Testis (tissue), 5 donors: ENCODE measurements at places on chromosomes 3 and 15. TPM values are rescaled to one million over a fixed set of nuclear protein-coding genes. Genes with fewer than 3 reads are reported as not detected.

Gene TMIE
- polyA plus RNA-seq = 1.8 TPM

Gene CFAP100
- polyA plus RNA-seq = 74.2 TPM

Gene SOX14
- polyA plus RNA-seq = not detected

Gene RHCG
- polyA plus RNA-seq = 2.0 TPM

Gene TMEM108
- 44.3 TPM for polyA plus RNA-seq

Gene NR1I2
- 0.57 TPM for polyA plus RNA-seq

Gene RYK
- 82.6 TPM for polyA plus RNA-seq

Gene FBXW12
- 0.98 TPM for polyA plus RNA-seq

Gene C3orf20
- polyA plus RNA-seq = 16.5 TPM

Gene SUSD5
- polyA plus RNA-seq = 4.9 TPM

Gene METTL6
- polyA plus RNA-seq = 42.9 TPM

Gene THRB
- polyA plus RNA-seq = 2.0 TPM

Gene MEX3B
- polyA plus RNA-seq = 55.3 TPM

Gene LRRC34
- 32.8 TPM for polyA plus RNA-seq

Gene ARGFX
- not detected for polyA plus RNA-seq

Gene EFCC1
- polyA plus RNA-seq = 2.6 TPM

Gene AGTR1
- polyA plus RNA-seq = 4.8 TPM

Gene RAB6B
- polyA plus RNA-seq = 8.6 TPM

Gene ALDH1L1
- polyA plus RNA-seq = 19.6 TPM

Gene CACNA1D
- polyA plus RNA-seq = 8.0 TPM

Gene FOXB1
- 7.4 TPM for polyA plus RNA-seq

Gene GPR156
- polyA plus RNA-seq = 7.3 TPM

Gene DNASE1L3
- polyA plus RNA-seq = 8.2 TPM

Gene ISLR2
- polyA plus RNA-seq = 26.1 TPM

Gene EOGT
- 16.6 TPM for polyA plus RNA-seq

Gene IGDCC3
- 5.8 TPM for polyA plus RNA-seq

Gene SENP2
- 146 TPM for polyA plus RNA-seq

Gene CCDC13
- polyA plus RNA-seq = 23.0 TPM

Gene CD200R1
- 1.5 TPM for polyA plus RNA-seq

Gene MON1A
- 23.9 TPM for polyA plus RNA-seq

Gene PATL2
- 0.76 TPM for polyA plus RNA-seq

Gene VILL
- polyA plus RNA-seq = 9.5 TPM

Gene ARRDC4
- 28.3 TPM for polyA plus RNA-seq

Gene CAPN3
- polyA plus RNA-seq = 53.0 TPM

Gene PLS1
- 10.8 TPM for polyA plus RNA-seq

Gene FBXL2
- polyA plus RNA-seq = 55.7 TPM

Gene RLBP1
- polyA plus RNA-seq = 1.1 TPM

Gene CAPN7
- 31.0 TPM for polyA plus RNA-seq

Gene DPPA2
- polyA plus RNA-seq = 4.9 TPM

Gene KCNAB1
- 8.9 TPM for polyA plus RNA-seq

Gene FBXL22
- polyA plus RNA-seq = 3.2 TPM

Gene CD80
- 0.42 TPM for polyA plus RNA-seq

Gene GCNT3
- polyA plus RNA-seq = 15.4 TPM

Gene RAD51
- 76.1 TPM for polyA plus RNA-seq

Gene CCR1
- polyA plus RNA-seq = 4.9 TPM

Gene TPRG1
- 15.5 TPM for polyA plus RNA-seq

Gene CLRN1
- 0.38 TPM for polyA plus RNA-seq

Gene MCF2L2
- polyA plus RNA-seq = 6.8 TPM

Gene STRC
- 10.6 TPM for polyA plus RNA-seq

Gene EPHA6
- polyA plus RNA-seq = 33.0 TPM

Gene TTC21A
- 266 TPM for polyA plus RNA-seq

Gene TRAT1
- 0.84 TPM for polyA plus RNA-seq

Gene BFSP2
- polyA plus RNA-seq = not detected

Gene HAPLN3
- 5.6 TPM for polyA plus RNA-seq

Gene FEZF2
- polyA plus RNA-seq = not detected

Gene AKAP13
- polyA plus RNA-seq = 79.5 TPM

Gene NEK11
- polyA plus RNA-seq = 35.9 TPM
